CD4-positive, alpha-beta T cell treated with Interleukin-15 for 4 hours (primary cell): ENCODE measurements at places on chromosomes 5 and 9.

GRCh38 chr9:134683714-134684374 is 42.2 kb downstream of the COL5A1 start:
- DNase-seq, result no peak

GRCh38 chr5:131783874-131784273 is 12.9 kb downstream of the FNIP1 start:
- DNase-seq, result no peak

DNA sequence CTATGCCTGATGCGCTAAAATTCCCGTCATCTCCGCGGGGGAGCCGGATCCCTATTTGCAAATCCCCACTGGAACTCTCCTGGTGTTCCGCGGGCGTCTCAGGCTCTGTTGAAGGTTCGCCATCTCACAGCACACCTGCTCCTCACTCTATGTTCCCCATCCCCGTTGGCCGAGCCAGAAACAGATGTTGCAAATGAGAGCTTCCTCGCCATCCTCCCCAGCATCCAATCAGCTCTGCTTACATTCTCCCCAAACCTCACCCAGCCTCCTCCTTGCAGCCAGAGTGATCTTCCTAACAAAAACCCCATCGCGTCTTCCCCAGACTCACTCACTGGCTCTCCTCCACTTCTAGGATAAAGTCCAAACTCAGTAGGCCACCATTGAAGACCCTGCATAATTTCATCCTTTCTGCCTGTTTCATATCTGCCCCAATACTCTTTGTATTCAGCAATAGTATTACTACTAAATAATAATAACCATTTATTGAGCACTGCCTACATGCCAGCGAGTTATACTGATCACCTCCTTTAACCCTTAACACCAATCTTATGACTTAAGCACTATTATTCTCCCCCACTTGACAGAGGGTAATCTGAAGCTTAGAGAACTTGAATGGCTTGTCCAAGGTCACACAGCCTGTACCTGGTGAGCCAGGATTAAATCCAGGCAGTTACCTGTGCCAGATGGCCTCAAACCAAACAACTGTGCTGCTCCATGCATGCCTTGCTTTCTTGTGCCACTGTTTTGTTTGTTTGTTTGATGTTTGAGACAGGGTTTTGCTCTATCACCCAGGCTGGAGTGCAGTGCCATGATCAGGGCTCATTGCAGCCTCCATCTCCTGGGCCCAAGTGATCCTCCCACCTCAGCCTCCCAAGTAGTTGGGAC is 14.0 kb downstream of the AQP7 start:
- no peak for DNase-seq

DNA sequence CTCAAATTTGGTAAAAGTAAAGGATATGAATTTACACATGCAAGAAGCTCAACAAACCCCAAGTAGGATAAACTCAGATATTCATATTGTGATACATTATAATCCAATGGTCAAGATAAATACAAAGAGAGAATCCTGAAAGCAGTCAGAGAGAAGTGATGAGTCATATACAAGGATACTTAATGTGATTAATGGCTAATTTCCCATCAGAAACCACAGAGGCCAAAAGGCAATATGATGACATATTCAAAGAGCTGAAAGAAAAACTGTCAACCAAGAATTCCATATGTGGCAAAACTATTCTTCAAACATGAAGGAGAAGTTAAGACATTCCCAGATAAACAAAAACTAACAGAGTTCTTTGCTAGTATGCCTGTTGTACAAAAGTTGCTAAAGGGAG is 19.5 kb upstream of the IRF1 start:
- no peak for DNase-seq

DNA sequence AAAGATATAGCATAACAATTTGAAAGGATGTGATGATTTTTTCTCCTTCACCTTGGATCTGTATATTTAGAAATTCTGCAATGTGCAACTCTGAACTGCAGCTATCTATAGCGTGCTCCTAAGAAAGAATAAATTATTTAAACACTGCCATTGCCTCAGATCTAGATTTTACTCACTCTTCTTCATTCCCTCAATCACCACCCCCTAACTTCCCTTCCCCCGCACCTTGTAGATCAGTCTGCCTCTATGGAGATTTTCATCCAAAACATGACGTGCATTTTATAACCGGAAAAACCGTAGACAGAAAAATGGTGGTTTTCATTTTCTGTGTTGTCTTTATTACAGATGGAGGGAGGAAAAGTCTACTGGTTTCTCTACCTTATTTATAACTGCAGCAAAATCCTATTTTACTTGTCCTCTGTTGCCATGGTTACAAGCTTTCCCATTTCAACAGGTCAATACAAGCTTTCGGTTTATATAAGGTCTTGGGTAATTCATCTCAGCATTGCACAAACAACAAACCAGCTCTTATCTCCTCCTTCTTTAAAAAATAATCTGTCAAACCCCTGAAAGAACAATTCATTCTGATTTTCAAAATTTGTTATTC is 480.0 kb downstream of the TAF11L14 start:
- DNase-seq, result no peak

GRCh38 chr5:150464554-150465012 is 15.0 kb upstream of the RPS14 start:
- no peak for DNase-seq

- DNase-seq, result no peak
Observed at GRCh38 chr9:3359048-3359692, 166.6 kb downstream of the RFX3 start.

- no peak for DNase-seq
Observed at GRCh38 chr5:55554585-55555202, 19.9 kb upstream of the PLPP1 start.

DNA sequence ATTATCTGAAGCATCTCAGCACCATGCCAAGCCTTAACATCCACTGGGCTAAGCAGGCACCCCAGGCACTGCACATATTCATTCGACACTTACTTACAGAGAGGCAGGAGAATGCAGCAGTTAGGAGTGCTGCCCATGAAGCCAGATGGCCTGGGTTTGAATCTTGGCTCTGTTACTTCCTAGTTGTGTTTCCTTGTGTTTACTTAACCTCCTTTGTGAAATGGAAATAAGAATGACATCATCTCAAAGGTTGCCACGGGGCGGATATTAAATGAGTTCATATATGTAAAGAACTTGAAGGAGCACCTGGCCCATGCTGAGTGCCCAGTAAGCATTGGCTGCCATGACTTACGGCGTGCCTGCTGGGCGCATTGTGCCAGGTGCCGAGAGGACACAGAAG is 565.2 kb downstream of the CDK5RAP2 start:
- no peak for DNase-seq

DNA sequence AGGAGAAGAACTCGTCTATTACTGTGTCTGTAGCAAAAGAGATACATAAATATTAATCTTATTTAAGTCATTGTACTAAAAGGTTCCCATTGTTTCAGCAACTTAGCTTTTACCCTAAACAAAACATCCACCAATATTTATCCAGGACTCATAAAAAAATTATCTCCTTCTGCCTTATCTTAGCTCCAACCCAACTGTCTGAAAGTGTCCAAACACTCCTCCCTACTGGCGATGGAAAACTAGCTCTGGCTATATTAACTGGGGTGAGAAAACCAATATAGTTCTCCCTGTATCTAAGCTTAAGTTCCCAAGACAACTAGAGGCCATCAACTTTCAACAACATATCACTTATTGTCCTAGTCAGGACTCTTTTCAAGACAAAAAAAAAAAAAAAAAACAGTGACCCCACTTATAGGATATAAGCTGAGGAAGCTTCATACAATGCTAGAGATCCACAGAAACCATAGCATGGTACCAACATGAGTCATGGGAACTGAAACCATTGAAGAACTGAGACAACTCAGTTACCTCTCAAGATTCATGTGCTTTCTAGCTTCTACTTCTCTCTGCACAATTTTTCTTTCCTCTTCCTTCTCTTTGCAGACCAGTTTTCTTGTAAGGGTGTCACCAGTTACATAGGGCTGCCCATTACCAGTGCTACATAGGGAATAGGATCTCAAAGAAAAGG is 150.7 kb upstream of the RASA1 start:
- DNase-seq, result no peak

DNA sequence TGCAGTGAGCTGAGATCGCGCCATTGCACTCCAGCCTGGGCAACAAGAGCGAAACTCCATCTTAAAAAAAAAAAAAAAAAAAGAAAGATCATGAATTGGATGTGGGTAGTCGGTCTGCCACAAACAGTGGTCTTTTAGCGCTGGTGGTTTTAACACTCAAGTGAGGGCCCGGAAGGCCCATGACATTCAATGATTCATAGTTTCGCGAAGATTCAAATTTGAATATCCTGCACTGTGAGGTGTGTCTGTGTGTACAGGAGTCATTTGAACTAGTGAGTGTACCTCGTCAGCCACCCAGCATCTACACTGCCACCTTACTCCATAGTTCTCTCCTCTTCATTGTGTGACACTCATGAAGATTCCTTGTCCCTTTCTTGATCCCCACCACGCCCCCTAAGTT is 41.3 kb downstream of the CFAP77 start:
- DNase-seq, result peak; percentile 53

GRCh38 chr5:107296572-107296971 is 374.2 kb downstream of the EFNA5 start:
- peak; percentile 6 for DNase-seq

GRCh38 chr5:68214482-68215207 is 911 bp upstream of the PIK3R1 start:
- DNase-seq, result no peak

GRCh38 chr9:126459126-126459525 is 132.5 kb downstream of the MVB12B start:
- no peak for DNase-seq

- peak; percentile 58 for DNase-seq
Observed at GRCh38 chr9:72592502-72593403, 71.3 kb downstream of the TMC1 start.

DNA sequence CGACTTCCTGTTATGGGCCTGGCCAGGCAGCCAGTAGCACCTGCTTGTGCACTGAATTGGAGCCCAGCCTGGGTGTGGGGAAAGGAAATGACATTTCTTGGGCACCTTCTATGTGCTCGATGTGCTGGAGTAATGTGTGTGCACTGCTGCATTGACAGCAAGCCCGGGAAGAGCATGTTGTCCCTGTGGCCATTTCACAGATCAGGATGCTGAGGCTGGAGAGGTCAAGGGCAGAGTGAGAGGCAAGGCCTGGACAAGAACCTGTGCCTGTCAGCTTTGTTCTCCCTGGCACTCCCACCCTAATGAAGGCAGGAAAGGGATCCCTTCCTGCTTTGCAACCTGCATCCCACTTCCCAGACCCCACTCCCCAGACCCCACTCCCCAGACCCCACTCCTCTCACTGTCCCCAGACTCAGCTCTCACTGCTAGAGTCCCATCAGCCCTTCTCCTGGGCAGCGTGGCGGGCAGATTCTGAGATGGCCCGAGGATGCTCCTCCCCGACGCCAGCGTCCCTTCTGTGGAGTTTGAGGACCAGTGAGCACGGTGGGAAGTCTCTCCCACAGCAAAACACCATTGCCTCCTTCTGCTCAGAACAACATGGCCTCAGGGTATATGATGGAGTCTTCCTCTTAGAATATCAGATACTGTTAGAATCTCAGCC is 49.6 kb downstream of the BARX1 start:
- DNase-seq, result no peak

- no peak for DNase-seq
Observed at GRCh38 chr9:125904155-125904851, 157.1 kb downstream of the PBX3 start.

DNA sequence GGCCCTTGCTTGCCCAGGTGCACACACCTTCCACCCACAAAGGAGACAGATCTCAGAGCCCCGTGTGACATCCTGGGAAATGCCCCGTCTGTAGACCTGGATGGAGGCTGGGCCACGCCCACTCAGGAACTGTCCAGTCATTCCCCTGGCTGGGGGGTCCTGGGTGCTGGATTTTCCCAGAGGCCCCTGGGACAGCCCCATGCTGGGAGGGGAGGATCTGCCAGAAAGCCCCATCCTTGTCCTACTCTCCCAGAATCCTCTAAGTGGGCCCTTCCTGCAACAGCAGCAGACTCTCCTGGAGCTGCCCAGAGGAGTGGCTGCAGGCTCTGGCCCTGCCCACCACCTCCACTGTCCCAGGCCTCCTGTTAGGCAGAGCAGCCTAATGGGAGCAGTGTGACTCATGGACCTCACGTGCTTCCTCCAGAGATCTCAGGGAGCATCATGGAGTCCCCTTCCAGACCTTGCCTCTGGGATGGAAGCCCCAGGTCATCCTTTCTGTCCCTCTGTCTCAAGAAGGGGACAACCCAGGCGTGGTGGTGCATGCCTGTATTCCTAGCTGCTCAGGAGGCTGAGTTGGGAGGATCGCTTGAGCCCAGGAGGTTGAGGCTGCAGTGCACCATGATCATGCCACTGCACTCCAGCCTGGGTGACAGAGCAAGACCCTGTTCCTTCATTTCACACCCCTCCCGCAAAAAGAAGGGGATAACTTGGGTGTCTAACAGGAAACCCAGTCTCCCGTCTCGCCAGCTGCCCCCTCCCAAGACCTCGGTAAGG is 51.7 kb downstream of the JADE2 start:
- DNase-seq, result no peak

GRCh38 chr9:128540634-128541360 is 11.6 kb upstream of the SPTAN1 start:
- DNase-seq, result no peak
